ENCODE measurements at places on chromosomes 7 and 10. TPM values are rescaled to one million over a fixed set of nuclear protein-coding genes. Genes with fewer than 3 reads are reported as not detected.

The PTPRZ1 gene
- total RNA-seq: 0.41 TPM

The STRIP2 gene
- 22.0 TPM for total RNA-seq

The CDHR3 gene
- 3.6 TPM for total RNA-seq

The AIMP2 gene
- total RNA-seq: 56.7 TPM

DNA sequence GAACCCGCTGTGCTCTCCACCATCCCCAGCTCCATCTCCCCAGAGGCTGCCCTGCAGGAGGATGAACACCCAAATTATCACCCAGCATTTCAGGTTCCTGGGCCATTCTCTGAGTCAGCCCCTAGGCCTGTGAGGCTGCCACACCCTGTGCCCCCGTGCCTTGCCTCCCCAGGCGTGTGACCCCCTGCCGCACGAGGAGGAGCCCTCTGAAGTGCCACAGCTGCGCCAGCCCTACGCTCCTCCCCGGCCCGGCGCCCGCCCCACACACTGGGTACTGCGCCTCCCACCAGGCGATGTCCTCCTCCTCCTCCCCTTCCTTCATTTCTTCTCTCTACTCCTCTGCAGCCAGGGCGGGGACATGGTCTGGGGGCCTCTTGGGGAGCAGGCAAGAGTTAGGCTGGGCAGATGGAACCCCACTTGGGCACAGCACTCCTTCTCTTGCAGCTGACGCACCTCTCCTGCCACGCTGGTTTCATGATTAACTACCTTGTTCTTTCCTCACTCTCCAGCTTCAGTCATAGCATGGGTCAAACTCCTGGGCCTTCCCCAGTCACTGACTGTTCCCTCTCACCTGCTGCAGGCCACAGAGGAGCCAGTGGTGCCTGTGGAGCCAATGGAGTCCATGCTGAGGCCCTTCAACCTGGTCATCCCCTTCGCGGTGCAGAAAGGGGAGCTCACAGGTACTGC lies 12.7 kb upstream of the ATP6V1F start:
- no peak for DNase-seq

- DNase-seq: no peak
These were observed 19.7 kb upstream of the C10orf71 start for GRCh38 chr10:49279015-49279880.

- no peak for DNase-seq
These were observed 431.1 kb upstream of the KLF6 start for GRCh38 chr10:4215963-4216575.

DNA sequence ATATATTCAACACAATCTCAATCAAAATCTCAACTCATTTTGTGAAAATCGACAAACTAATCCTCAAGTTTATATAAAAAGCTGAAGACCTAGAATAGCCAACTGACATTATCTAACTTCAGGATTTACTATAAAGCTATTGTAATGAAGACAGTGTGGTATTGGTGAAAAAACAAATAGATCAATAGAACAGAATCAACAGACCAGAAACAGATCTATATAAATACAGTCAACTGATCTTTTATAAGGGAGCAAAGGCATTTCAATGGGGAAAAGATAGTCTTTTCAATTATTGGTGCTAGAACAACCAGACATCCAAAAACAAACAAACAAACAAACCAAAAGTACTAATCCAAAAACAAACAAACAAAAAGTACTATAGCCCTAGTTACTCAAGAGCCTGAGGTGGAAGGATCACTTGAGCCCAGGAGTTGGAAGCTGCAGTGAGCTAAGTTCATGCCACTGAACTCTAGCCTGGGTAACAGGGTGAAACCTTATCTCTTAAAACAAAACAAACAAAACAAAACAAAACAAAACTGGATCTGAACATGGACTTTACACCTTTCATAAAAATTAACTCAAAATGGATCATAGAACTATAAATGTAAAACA lies 26.6 kb upstream of the AKR1D1 start:
- no peak for DNase-seq

DNA sequence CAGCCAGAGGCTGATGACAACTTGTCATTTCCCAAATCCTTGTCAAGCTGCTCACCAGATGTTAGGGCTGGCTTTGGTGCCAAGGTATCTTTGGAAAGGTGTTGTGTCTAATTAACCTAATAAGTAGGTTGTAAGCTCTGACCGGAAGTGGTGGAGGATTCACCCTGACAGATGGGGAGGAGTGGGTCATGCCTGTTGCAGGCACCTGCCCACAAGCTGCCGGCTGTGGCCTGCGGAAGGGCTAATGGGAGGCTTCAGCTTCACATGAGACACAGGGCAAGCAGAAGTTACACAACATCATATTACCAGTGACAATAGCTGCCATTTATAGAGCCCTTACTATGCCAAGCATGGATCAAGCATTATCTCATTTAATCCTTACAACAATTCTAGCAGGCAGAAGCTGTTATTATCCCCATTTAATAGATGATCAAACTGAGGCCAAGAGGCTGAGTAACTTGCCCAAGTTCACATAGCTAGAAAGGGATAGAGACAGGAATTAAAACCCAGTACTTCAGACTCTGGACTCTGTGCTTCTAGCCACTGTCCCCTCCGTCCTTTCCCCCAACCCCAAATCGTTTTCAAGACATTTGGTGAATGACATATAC lies 63.1 kb upstream of the DUSP5 start:
- DNase-seq: no peak

DNA sequence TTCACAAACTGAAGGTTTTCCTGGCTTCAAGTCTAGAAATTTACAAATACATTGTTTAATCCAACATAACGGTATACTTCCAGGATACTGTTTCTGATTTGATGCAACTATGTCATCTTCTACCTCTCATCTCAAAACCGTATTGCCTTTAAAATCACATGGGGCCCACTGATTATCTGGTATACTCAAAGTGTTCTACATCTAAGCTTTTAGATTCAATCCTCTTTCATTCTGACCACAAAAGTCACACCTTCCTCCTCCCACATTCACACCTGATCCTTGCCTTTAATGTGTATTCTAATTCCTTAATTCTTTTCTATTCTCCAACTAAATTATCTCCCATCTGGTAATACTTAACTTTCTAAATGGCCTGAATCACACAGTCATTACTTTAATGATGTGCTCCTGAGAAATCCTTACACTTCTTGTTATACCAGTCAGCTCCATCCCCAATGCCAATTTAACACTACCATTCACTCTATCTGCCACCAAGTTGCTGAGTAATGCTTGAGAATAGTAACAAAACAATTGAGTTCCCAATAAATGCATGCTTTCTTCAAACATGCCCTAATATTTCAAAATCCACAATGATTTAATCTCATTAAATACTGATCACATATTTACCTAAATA lies 13.0 kb downstream of the ATAD1 start:
- no peak for DNase-seq

- no peak for DNase-seq
These were observed 174.8 kb downstream of the RTKN2 start for GRCh38 chr10:62093863-62094291.

GRCh38 chr7:29879609-29880008 lies 73.3 kb downstream of the WIPF3 start:
- no peak for DNase-seq
